Type B pancreatic cell (in vitro differentiated cells): ENCODE measurements at places on chromosomes 1 and 21.

DNA sequence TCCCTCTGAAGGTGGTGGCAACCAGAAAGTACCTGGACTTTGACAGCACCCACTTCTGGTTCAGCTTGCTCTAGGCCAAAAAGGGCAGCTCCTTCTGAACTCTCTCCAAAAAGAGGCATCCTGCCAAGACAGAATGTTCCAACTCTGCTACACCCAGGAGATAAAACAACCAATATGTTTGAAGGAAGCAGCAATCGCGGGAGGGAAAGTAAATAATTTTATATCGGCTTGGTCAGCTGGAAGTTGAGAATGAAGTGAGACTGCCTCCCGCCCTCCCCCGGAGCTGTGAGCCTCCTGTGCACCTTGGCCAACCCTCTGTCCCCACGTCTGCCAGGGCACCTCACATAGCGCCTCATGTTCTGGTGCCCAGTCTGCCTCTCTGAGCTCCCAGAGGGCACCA, 130.3 kb upstream of the ATP1A1 start:
- no peak for DNase-seq

- no peak for DNase-seq
Measured at GRCh38 chr21:27795418-27795817, 828.5 kb upstream of the ADAMTS5 start.

DNA sequence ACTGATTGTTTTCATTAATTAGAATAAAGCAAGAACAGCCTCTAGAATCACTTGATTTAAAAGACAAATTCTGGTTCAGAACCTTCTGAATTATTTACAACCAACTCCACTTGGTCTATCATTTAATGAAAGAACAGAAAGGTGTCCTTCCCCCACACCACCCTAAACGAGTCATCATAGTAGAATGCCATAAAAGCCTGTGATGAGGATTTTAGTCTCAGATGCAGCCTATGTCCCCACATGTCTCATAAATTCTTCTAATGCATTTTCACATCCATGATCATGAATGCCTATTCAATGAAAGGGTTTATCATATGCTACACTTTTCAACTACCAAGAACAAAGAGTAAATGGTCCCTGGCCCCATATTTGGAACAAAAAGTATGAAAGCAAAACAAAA, 508.1 kb downstream of the DPYD start:
- no peak for DNase-seq

DNA sequence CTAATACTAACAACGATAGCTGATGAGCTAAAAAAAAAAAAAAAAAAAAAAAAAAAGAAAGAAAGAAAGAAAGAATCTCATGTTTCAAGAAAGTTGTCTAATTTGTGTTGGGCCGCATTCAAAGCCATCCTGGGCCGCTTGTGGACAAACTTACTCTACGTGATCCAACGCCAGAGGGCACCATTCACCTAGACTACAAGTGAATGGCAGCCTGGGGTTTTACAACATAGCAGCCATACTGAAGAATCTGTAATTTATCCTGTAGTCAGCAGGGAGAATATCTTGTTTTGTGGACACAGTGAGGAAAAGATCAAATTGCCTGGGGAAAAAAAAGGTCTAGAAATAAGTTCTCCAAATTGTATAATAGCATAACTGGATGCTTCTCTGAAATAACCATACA, 47.0 kb downstream of the CYP2J2 start:
- peak; percentile 73 for DNase-seq

DNA sequence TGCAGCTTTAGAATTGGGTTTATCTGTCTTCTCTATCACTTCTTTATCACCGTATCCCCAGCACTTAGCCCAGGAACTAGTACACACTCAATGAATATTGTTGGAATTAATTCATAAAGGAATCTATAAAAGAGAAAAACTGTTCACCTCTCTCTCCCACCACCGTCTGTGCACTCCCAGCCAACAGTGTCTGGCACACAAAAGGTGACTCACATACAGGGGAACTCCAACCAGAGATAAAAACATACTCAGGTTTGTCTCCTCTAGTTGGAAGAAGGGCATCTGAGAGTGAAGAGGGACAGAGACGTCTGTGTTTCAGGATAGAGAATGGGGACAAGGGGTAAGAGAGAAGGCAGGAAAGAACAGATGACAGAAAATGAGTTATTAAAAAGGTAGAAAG, 10.0 kb downstream of the ITLN1 start:
- no peak for DNase-seq

- no peak for DNase-seq
Measured at GRCh38 chr1:30741239-30741894, 16.2 kb downstream of the LAPTM5 start.

- DNase-seq: no peak
Measured at GRCh38 chr21:43925609-43926008, 60.6 kb downstream of the AGPAT3 start.

DNA sequence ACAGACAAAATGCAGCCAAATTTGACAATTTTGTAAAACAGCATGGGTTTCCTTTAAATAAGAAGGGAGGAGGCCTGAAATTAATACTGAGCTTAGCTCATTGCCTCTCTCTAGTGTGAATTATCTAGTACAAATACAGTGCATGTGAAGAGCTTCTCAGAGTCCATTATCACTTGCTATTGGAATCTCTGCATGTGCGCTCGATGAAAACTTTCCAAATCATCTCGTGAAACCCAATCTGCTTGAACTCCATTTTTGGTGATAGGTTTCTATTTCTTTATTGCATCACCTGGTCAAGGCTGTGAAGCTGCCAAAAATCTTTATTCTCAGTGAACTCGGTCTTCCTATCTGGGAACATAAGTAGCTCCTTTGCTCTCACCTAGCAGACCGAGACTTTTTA, 49.5 kb upstream of the LYPLAL1 start:
- DNase-seq: no peak

DNA sequence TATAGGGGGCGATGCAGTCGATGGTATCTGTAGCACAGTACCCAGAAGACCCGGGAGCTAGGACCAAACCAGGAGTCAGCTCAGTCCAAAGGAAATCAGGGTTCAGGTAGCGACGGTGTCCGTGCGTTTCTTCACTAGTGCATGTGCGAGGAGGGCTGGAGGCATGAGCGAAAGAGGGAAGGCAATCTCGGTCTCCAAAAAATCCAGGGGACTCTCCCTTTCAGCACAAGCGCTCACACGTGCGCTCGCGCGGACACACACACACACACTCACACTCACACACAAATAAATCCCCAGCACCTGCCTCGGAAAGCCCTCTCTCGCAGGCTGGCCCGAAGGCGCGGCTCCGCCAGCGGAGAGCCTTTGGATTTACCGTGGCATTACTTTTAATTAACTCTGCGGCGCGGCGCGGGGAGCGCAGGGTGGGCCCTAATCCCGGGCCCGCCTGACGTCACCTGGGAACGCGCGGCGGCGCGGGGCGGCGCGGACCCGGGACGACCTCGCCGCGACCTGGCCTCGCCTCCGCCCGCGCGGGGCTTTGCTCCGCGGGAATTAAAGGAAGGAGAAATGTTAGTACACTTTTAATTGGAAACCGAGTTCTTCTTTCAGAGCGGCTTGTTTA, 121.2 kb downstream of the LMX1A start:
- DNase-seq: no peak

GRCh38 chr1:247210376-247211117, 38.7 kb upstream of the ZNF124 start:
- DNase-seq: peak; percentile 93

GRCh38 chr1:210910020-210910575, 223.8 kb downstream of the KCNH1 start:
- DNase-seq: no peak

DNA sequence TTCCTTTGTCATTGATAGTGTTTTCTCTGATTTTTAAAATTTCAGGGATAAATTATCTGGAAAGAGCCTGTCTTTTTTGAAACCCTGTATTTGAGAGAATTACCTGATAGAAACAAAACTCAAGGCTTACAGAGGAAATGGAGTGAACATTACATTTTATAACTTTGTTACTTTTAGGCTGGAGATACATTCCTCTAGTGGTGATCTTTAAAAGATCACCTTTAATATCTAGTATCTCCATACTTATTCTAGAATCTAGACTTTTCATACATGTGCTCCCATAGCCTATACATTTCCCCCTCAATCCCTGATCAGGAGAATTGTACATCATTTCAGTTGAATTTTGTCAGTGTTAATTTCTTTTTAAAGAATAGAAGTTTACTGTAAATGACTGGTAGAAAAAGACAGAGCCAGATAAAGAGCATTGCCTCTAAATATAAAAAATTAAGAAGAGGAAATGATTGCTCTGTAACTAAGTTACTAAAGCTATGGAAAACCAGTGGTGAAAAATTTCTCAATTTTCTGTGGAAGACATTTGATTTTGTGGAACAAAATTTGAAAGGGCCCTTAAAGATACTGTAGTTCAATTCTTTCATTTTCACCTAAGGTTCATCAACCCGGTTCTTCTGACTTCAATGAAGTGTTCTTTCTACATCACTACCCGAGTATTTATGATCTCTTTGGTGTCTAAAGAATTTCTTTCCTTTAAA, 33.7 kb downstream of the RASAL2 start:
- no peak for DNase-seq

DNA sequence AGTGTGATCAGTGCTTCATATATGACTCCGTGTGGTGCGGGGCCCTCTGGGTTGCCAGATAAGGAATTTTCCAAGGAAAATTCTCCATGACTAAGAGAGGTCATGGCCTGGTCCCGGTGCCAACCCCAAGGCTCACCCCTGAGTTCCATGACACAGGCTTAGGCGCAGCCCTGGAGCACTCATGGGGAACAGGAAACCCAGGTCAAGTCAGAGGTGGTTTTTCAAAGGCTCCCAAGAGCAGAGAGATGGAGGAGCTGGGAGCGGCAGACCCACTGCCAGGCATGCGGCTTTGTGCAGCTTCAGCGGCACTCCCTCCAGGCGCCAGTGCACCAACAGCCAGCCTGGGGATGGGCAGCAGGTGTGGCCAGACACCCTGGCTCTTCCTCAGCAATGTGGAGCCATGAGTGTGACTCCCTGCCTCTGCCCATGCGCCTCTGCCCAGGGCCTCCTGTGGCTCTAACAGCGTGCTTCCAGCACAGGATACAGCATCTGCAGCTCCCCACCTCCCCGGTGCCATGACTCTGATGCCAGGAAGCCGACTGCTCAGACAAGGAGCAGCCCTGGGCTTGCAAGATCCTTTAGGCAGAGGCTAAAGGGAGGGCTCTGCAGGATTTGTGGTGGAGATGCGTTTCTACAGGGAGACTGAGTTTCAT, 47.3 kb downstream of the GPR161 start:
- DNase-seq: no peak

- DNase-seq: no peak
Measured at GRCh38 chr1:74679811-74680210, 6.2 kb upstream of the ERICH3 start.

DNA sequence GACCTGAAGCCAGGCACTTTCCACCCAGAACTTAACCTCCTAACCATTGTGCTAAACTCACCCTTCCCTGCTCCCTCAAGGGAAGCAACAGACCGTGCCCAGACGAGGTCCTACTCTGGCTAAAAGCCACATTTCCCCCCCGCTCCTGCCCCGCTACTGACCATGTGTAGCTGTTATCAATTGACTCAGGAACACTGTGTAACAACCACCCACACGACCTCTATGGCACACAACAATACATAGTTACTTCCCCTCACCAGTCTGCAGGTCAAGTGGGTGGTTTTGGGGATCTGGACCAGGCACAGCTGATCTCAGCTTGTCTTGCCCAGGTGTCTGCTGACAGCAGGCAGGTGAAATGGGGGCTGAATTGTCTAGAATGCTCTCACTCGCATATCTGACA, 40.1 kb downstream of the CAMK2N1 start:
- no peak for DNase-seq

DNA sequence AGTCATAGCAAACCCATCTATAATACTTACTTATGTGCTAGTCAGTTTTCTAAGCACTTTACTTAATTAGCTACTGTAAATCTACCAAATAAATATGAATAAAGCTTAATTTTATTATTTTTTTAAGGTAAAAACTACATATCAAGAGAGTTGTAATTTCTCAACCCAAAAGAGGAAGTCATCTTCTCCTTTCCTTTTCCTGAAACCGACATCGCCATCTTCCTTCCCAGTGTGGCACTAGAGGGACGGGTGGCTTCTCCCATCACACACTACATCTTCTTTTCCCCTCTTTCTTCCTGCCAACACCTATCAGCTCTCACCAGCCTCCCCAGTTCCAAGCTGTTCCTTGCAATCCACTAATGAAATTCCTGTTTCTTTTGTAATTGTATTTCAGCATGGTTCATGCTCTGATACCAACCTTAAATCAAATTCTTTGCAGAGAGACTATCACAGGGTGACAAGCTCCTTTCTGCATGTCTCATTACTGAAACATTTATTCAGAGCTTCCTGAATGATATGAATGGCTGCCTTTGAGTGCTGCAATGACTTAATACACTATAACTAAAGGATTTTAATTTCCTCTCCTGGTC, 251.6 kb upstream of the FAM78B start:
- no peak for DNase-seq

GRCh38 chr1:178500091-178500770, 3.5 kb upstream of the CLEC20A start:
- no peak for DNase-seq

DNA sequence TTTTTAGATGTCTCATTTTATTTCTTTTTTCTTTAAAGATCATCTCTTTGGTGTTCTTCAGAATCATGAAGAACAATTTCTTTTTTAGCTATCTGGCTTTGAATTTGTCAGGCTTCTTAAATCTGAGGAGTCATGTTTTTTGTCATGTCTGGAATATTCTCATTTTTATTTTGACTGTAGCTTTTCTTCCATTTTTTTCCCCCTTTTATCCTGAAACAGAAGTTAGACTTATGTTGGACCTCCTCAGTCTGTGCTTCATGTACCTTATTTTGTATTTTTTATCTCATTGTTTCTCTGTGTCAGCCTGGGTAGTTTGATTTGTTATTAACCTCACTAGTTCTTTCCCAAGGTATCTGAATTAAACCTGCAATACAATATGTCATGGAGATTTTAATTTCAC, 319.2 kb upstream of the ADGRL4 start:
- DNase-seq: no peak

- DNase-seq: no peak
Measured at GRCh38 chr1:36864182-36864822, 170.0 kb downstream of the GRIK3 start.

DNA sequence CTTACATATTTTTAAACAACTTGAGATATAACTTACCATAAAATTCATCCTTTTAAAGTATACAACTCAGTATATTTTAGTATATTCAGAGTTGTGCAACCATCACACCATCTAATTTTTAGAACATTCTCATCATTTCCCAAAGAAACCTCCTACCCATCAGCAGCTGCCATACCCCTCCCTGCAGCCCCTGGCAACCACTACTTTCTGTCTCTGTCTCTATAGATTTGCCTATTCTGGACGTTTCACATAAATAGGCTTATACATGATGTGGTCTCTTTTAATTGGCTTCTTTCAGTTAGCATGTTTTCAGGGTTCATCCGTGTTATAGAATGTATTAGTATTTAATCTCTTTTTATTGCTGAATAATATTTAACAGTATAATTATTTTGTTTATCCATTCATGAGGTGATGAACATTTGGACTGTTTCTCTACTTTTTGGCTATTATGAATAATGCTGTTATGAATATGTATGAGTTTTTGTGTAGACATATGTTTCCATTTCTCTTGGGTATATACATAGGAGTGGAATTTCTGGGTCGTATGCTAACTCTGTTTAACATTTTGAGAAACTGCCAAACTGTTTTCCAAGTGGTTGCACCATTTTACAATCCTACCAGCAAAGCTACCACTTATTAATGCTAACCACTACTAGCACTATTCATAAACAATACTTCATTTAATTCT, 29.5 kb downstream of the WDR26 start:
- DNase-seq: no peak
